ENCODE measurements at places on chromosomes 16 and 17.

GRCh38 chr16:27189335-27189972 is 13.9 kb upstream of the KDM8 start:
- no peak for DNase-seq

DNA sequence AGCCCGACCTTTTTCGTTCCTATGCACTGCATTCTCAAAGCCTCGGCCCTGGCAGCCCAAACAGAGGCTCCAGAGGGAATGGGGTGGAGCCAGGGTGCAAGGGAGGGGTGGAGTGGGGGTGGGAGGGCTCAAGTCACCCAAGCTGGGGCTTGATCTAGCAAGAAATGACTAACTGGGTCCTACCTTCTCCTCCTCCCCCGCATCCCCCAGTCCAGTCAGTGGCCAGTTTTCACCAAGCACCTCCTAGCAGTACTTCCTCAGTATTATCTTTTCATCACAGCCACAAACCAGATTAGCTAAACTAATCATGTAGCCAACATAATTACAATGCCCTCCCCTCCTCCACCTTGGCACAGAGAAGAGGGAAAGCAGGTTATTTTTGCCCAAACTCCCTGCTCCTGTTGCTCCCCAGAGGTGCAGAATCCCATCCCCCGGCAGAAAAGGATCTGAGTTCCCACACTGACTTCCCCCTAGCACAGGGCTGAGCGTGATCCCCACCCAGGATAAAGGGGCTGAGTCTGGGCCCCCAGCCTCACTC is 2.2 kb downstream of the JUP start:
- DNase-seq = no peak

DNA sequence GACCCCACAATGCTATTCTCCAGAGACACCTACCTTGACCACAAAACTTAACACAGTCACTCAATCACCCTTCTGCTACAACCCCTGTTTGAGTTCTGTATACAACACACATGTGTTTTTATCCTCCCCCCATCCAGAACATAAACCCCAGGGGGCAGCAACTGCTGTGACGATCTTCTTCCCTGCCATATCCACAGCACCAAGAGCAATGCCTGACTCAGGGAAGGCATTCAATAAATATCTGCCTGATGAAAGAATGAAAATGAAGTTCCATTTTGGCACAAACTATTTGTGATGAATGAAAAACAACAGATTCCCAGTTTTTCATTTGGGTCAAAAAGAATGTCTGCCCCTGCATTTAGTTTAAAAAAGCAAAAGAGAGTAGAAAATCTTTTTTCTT is 27.0 kb downstream of the ASIC2 start:
- DNase-seq = no peak

- no peak for DNase-seq
Measured at GRCh38 chr17:81923302-81924260, 4.0 kb downstream of the MAFG start.

Measured in activated CD8-positive, alpha-beta T cell treated with anti-CD3 and anti-CD28 coated beads, Interleukin-2, amount 10 ng/mL, durations not matched to agents 7 days and 5 days (primary cell).